ENCODE measurements at places on chromosomes 3 and 15.

- no peak for DNase-seq
These were observed 1.2 kb downstream of the ZBTB11 start for GRCh38 chr3:101675709-101676215.

DNA sequence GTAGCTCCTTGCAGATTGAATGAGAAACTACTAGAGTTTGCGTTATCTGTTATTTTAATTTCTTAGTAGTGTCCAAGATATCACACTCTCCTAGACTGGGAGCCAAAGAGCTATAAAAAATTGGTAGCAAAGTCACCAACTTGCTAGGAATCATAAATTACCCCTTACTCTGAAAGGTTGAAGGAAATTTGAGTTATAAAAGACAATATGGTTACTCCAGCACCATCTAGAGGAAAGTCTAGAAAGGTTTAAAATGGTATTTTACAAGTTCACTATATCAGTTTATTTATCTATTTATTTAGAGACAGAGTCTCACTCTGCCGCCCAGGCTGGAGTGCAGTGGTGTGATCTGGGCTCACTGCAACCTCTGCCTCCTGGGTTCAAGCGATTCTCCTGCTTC, 121.6 kb downstream of the RBPMS2 start:
- no peak for DNase-seq

- DNase-seq, result no peak
These were observed 259.2 kb upstream of the TLE3 start for GRCh38 chr15:70356919-70357318.

DNA sequence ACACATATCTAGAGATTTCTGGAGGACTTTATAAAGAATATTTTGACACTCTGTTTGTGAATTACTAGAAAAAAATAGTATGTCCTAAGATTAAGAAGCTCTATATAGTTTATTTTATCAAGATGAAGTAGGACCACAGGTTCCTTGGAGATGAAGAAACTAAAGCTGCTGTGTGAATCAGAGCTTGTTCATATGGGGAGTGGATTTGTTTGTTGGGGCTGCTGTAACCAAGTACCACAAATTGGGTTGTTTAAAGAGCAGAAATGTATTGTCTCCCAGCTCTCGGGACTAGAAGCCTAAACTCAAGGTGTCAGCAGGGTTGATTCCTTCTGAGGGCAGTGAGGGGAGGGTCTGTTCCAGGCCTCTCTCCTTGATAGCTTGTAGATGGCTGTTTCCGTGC, 270.6 kb upstream of the UMPS start:
- DNase-seq, result no peak

GRCh38 chr3:61783993-61784718, 222.8 kb downstream of the PTPRG start:
- DNase-seq, result no peak

GRCh38 chr15:84915606-84915958, 31.1 kb downstream of the SLC28A1 start:
- DNase-seq, result no peak

DNA sequence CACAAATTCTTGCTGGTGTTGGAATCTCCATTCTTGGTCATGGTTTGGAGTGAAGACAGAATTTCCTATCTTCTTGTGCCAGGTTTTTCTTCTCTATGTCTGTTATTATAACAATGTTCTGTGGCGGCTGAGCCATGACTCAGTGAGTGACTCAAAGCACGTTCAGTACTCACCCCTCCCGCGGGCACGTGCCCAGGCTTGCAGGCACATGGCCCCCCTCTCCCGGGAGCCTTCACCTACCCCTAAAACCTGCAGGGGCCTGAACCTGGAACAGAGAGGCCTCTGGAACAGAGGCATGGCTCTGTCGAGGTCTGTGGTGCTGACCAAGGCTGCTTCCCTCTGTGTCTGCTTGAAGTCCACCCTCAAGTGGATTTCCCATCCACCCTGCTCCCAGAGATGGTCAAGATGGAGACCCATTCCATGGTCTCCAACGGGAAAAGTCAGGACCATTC, 27.6 kb downstream of the PLXNB1 start:
- DNase-seq, result no peak

- peak; percentile 29 for DNase-seq
These were observed 8.6 kb upstream of the SST start for GRCh38 chr3:187678726-187679268.

DNA sequence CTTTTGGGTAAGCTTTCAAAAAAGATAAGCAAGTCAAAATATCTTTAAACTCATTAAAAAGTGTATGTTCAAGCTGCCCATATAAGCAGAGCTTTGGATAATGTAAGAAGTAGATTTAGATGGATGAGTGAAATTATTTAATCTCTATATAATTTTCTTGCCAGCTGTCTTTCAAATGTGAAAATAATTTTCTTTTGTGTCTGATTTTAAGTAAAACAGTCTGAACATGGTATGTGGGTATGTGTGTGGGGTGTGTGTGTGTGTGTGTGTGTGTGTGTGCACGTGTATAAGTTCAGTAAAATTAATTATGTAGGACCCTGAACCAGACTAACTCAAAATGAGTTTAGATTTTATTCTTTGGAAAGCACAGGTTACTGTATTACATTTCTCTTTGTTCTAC, 155.2 kb upstream of the CGNL1 start:
- DNase-seq, result no peak

DNA sequence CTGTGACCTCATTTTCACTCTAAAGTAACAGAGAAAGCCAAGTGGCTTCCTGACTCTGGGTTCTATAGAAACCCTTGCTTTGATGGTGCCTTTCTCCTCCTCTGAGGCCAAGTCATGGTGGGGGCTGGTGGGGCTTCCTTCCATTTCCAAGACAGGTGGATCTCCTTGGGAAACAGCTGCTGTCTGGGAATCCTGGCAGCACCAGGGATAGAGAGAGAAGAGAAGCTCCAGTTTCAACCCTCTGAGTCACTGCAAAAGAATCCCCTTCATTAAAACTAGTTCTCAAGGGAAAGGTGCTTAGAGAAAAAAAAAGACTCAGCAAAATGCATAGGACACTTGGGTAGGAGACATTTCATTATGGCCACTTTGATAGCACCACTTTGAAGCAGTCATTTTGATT, 614.4 kb downstream of the FHIT start:
- no peak for DNase-seq

- no peak for DNase-seq
These were observed 29.4 kb upstream of the ADCY5 start for GRCh38 chr3:123478314-123478713.

GRCh38 chr3:17221529-17221928, 336.8 kb downstream of the PLCL2 start:
- no peak for DNase-seq

DNA sequence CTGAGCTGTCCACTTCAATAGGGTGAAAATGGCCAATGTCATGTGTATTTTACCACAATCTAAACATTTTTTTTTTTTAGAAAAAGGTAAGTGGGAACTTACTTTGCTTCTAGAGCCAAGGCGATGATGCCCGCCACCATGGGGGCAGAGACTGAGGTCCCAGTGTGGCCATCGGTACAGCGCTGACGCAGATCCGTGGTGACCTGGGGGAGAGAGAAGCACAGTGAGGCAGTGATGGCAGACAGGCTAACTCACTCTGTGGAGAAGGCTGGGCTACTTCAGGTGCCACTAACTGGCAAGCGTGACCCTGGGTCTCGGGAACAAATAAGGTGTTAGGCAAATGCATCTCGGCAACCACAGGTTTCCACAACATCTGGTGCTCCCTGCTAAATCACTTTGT, 94.3 kb upstream of the SNRPA1 start:
- no peak for DNase-seq

DNA sequence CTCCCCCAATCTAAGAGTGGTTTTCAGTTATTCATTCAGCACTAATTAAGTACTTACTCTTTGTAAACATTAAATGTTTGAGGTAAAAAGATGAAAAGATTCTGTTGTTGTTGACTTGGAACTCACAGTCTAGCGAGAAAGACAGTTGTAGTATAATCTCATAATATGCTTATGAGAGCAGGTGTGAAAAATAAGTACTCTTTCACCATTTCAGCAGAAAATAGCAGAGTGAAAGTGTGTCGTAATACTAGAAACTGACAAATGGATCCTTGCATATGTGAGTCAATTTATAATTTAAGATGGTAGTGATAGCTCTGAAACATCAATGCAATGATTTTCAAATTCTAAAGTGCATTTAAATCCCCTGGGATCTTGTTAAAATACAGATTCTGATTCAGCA, 618.8 kb upstream of the CCDC54 start:
- no peak for DNase-seq

- DNase-seq, result no peak
These were observed 805.3 kb upstream of the LMCD1 start for GRCh38 chr3:7696320-7696719.

DNA sequence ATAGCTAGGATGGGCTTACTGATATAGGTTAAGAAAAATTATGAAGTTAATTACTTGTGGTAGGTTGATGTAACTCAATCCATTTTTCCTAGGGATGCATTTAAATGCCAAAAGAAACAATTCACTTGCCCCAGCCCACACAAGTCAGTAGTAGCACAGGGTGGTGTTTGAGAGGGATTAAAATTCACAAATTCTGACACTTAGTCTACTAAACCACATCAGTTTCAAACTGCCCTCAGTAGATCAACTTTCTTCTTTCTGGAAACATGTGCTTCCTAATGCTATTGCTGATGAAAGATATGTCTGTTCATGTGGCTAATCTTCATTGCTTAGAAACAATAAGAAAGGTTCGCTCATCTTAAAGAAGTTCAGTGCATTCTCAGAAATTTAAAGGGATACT, 160.6 kb downstream of the EPHA3 start:
- DNase-seq, result no peak

DNA sequence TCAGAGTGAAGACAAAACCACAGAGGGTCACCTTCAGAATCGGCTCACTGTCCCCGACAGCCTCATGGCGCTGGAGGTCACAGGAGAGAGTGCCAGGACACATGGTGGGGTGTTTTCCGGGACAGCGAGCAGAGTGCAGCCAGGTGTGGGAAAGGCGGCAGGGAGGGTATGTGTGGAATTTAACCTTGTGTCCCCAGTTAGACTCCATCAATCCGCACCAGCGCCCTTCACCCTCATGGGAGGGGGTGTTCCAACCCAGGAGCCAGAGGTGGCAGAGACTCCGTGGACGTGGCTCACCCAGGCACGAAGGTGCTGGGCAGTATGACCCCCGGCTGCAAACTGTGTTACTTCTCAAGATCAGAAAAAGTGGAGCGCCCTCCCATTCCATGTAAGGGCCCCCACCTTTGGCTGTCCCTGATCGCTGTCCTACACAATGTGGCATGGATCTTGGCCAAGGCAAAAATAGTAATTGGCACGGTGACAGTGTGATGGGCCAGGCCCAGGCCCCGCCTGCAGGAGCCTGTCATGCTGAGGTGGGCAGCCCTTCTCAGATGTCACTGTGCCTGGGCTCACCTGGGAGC, 190.3 kb downstream of the XXYLT1 start:
- no peak for DNase-seq

DNA sequence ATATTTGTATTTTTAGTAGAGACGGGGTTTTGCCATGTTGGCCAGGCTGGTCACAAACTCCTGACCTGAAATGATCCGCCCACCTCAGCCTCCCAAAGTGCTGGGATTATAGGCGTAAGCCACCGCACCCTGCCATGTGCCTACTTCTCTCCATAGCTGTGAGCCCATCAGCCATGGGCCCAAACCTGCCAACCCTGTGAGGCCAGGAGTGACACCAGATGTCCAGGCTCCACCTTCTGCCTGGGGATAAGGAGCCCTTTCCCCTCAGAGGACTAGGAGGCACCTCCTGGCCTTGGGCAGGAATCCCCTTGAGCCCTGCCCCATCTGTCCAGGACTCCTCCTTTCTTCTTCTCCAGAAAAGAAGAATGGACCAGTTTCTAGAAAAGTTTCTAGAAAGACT, 14.2 kb upstream of the RFT1 start:
- no peak for DNase-seq

DNA sequence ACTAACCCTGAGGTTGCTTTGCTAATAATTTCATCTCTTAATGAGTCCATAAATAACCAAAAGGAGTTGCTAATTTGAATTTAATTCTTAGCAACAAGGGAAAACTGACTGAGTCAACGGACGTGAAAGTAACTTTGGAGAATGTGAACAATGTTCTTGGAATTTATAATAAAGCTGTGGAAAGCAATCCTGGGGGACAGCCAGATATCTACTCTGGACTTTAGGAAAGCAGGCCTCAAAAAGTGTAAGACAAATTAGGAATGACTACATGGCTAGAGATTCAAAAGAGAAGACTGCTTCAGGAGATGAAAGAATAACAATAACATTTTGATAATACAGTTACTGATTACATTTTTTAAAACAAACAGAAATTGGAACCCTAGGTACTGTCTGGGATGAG, 318.4 kb upstream of the COL8A1 start:
- no peak for DNase-seq

- DNase-seq, result no peak
These were observed 268.5 kb downstream of the PLCL2 start for GRCh38 chr3:17153209-17153608.

DNA sequence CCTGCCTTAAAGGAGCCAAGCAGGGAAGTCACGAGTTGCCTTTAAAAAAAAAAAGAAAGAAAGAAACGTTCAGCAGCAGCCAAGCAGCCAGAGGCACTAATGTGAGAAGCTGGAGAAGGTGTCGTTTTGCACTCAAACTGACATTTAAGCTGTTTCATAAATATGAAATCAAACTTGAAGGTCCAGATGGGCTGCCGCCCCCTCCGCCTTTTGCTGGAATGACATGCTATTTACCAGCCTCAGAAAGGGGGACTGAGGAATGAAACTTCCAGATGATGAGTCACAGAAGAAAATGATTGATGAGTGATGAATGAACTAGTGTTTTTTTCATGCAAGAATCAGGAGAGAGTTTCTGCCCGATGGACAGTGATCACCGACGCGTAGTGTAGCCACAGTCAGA, 396.8 kb downstream of the IGSF11 start:
- no peak for DNase-seq
